ENCODE measurements at places on chromosomes 11 and 22. TPM values are rescaled to one million over a fixed set of nuclear protein-coding genes. Genes with fewer than 3 reads are reported as not detected.
A peak's percentile ranks its signal among the peaks of the same experiment; 100 is the strongest.

DNA sequence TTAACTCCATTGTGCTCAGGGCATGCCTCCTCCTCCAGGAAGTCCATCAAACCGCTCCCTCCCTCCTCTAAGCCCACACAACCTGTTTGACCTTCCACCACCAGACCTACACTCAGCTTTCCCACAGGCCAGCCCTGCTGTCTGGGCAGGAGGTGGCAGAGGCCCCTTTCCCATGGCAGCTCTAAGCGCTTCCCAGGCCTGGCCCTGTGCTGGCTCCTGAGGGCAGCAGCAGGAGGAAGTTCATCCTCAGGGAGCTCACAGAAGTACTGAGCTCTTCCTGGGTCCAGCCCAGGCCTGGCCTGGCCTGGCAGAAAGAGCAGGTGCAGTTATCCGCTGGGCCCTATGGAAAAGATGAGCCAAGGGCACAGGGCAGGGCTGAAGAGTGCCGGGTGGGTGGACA is 31.4 kb downstream of the ARAP1 start:
- no peak for DNase-seq

GRCh38 chr11:561148-562003 is 606 bp downstream of the RASSF7 start:
- no peak for DNase-seq

DNA sequence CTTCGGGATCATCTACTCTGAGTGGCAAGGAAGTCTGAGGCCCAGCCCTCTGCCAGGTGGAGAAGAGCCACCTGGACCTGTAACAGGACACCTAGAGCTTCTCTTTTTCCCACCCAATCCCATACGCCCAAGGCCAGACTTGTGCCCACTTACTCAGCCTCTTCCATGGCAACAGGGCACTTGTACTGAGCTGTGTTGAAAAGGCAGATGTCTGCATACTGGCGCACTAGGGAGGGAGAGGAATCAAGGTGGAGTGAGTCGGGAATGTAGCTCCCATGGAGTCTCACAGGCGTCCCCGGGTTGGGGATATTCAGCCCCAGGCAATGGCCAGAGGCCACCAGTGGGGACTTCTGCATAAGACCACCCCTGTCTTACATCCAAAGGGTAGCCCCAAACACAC is 36.1 kb downstream of the TPBGL start:
- no peak for DNase-seq

DNA sequence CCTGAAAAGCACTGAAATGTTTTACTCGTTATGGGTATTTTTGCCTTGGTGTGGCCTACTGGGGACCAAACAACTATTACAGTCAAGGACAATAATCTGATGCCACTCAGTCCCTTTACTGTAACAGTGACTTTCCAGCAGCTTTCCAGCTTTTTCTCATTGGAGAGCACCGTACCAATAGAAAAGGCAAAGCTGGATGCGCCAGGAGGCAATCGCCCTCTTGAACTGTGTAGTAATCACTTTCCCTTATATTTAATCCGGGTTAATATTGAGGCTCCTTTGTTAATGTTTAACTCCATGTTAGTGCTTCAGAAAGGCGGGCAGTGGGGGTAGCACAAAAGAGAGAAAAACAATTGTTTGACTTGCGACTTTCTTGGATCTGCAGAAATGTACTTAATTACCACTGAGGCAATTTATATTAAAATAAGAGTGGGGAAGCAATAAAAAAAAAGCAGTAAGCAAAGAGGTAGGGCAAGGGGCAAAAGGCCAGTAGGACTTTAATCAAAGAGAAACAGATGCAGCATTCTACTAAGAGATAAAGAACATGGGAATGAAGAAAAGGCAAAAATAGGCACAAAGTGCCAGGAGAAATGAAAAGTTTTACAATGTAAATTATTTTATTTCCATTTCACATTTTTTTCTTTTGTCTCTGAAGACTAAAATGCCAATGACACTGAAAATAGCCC is 81.6 kb downstream of the LRRC4C start:
- peak; percentile 51 for DNase-seq

OR52E8 gene
- not detected for total RNA-seq

ASCL2 gene
- total RNA-seq = 0.12 TPM

PRODH gene
- 2.1 TPM for total RNA-seq

Data from epithelial cell of proximal tubule (primary cell).